ENCODE measurements at places on chromosomes 6 and 20.

DNA sequence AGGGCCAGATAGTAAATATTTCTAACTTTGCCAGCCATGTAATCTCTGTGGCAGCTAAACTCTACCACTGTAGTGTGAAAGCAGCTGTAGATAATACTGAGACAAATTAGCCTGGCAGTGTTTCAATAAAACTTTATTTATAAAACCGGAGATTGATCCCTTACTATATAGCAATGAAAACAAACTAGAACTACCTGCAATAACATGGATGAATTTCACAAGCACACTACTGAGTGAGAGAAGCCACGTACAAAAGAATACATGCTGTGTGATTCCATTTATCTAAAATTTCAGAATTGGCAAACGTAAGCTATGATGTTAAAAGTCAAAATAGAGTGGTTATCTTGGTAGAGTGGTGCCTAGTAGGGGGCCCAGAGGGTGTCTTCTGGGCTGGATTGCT, 198.7 kb upstream of the SGK1 start:
- DNase-seq = no peak

DNA sequence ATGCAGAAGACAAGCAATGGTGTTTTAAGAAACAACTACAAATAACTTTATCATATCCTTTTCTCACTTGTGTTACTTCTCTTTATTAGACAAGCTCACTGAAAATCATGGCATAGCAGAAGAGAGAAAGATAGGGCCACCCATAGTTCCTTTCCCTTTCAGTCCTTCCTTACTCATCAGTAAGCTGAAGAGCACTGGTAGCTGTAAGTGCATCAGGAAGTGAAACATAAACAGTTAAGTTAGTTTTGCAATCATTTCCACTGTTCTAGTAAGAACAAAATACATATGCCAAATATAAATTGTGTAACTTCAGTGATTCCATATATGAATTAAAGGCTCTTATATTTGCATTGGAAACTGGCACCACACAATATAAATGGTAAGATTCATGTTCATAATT, 220.1 kb downstream of the HACE1 start:
- no peak for DNase-seq

DNA sequence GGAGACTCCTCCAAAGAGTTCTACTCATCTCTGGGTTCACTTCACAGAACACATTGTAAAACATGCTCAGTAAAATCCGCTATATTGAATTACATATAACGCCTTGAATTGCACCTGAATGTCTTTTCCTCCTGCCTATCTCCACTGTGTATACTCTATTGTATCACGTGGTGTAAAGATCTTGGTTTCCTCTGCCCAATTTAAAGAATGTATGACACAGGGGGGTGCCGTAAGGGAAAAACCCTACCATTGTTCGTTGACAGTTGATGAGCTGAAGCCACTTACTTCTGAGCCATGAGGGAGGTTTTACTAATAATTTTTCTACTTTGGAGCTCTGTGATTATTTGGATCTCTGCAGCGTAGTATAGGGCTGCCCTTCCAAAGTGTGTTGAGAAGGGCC, 6.0 kb downstream of the ASF1A start:
- no peak for DNase-seq

DNA sequence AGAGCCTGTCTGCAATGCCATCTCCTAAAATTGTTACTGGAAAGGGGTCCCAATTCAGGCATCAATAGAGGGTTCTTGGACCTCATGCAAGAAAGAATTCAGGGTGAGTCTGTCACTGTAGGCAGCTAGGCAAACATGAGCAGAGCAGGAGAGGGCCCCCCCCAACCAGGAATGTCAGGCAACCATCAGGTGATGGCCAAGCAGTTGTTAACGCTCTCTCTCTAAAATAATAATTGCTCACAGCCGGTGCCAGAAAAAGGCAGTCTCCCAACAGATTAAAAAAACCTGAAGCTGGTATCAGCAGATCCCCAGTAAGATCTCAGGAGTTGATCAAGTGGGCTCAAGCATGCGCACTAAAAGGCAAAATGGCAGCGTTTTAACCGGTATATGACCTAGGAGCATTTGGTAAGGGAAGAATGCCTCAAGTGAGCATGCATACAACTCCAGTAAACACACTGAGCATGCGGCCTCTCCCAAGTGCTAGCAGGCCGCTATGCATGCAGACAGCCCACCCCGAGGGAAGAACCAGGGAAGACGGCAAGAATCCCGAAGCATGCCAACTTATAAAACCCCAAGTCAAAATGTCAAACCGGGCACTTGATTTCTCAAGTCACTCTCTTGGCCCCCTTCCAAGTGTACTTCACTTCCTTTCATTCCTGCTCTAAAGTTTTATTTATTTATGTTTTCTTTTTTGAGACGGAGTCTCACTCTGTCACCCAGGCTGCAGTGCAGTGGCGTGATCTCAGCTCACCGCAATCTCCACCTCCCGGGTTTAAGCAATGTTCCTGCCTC, 44.0 kb upstream of the RNGTT start:
- no peak for DNase-seq

GRCh38 chr20:3539311-3540107, 68.7 kb downstream of the ATRN start:
- no peak for DNase-seq

- DNase-seq = no peak
Observed at GRCh38 chr6:22221211-22221610, 75.6 kb downstream of the PRL start.

DNA sequence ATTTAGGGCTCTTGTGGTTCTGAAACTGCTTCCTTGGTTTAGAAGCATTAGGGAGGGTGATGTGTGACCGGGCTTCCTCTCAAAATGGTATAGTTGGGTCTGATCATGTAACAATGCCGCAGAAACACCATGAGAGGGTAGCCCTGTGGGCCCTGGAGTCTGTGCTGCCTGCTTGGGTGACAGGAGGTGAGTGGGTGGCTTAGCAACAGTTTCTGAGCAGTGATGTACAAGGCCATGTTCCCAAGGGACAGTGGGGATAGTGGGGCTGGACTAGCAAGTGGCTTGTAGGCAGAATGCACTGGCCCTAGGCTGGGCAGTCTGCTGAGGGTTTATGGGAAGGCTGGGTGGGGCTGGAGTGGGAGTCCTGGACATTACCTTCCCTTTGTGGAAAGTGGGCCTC, 106.9 kb upstream of the MYL9 start:
- DNase-seq = no peak

DNA sequence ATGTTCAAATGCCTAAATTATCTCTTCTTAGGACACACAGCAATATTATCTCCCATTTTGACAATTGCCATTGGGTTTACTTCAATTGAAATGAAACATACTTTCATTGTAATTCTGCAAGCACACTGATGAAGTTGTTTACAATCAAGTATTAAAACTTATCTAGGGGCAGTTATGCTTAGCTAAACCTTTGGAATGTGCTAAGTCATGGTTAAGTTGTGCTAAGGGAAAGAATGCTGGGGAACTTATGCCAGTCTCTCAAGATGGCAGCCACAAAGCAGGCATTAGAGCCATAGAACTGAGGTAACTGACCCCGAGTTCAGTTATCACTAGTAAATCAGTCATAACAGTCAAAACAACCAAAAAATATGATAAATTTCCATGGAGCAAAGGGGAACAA, 59.1 kb upstream of the NT5E start:
- DNase-seq = no peak

DNA sequence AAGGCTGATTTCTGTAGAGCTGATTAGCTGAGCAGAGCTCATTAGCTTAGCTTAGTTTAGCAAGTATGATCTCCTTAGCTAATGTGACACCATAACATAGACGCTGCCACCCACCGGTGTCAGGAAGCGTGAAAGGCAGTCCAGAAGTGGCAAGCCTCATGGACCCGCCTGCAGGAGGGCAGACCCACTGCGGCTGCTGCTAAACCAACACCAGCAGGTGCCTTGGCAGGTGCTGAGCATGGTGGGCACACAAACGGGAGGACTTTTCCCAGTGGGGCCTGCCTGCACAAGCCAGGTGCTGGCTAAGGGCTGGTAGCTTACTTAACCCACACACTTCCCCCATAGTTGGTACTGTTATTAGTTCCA, 22.7 kb downstream of the ZDHHC14 start:
- no peak for DNase-seq

- no peak for DNase-seq
Observed at GRCh38 chr6:41161380-41161779, 1.5 kb downstream of the TREM2 start.

DNA sequence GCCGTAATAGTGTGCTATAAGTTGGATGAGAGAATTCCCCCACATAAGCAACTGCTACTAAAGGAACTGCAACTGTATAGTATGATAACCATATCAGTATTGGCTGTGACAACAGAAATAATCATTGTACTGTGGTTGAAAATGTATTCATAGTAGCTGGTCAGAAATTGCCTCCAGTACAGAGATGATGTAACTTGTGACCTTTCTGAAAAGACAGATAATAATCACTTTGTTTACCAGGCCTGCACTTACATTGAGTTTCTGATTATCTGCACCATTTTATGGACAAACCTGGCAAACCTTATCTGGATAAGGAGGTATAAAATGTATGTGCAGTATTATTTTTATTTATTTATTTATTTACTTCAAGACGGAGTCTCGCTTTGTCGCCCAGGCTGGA, 19.0 kb downstream of the CFAP206 start:
- DNase-seq = no peak

DNA sequence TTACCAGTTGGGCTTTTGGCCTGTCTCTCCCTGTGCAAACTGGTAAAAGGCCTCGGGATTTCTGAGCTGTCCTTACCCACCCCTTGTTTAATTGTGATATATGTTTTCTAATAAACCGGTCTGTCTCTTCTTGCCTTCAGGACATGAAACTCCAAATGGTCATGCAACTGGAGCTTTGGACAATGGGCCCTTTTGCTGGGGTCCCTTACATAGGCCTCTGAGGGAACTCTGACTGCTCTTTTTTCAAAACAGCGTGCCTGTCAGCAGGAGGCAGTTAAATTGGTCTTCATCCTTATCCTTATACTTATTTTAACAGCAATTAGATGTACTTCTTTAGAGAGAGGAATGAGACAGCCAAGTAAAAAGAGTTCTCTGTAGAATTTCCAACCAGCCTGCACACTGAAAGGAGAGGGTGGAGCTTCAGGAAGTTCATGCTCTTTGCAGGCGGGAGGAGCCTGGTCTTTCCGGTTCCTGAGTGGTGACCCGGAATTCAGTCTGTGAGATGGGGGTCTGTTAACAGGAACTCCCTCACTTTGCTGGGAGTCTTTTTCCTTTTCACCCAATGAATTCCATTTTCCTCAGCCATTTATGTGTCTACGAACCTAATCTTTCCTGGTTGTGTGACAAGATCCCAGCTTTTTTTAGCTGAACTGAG, 299.6 kb upstream of the GJE1 start:
- DNase-seq = no peak

- no peak for DNase-seq
Observed at GRCh38 chr20:51171141-51171540, 148.2 kb upstream of the KCNG1 start.

GRCh38 chr6:109229536-109229935, 134.2 kb downstream of the CEP57L1 start:
- DNase-seq = no peak

DNA sequence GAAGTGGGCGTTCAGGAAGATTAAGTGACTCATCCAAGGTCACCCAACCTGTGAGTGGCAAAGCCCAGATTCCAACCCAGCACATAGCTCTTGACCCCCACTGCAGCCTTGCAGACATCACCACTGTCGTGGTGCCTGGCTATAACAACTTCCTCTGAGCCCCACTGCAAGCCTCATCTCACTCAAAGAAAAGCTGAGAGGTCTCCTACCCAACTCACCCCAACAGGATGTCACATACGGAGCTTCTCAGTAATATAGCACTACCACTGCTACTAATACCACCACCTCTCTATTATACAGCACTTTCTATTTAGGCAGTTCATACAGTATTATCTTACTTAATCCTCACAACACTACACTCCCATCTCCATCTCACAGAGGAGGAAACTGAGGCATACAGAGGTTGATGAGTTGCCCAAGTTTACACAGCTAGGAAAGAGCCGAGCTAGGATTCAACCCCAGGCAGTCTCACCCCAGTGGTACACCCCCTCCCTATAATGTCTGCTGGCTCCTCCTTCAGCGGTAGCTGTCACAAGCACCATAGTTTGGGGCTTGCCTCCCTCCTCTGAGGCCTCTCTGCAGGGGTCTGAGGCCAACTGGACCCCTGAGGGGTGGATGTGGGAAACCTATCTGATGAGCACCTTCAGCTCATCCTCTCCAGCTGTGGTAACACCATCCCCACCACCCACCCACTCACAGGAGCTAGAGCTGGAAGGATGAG, 19.5 kb downstream of the TFEB start:
- no peak for DNase-seq

DNA sequence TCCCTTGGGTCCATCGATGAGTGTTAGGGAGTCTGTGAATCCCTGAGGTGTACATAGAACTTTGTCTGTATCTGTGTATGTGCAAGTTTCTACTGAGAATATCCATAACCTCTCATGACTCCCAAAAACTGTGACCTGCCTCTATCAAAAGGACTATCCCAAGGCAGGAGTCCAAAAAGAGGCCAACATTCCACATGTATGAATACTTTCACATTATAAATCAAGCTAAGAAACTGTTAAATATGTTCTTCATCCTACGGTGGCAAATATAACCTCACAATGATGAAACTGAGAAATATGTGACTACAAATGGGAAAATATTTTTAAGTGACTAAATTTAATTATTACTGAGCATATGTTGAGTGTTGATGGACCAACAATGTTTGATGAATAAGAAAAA, 16.1 kb upstream of the STX11 start:
- DNase-seq = no peak

DNA sequence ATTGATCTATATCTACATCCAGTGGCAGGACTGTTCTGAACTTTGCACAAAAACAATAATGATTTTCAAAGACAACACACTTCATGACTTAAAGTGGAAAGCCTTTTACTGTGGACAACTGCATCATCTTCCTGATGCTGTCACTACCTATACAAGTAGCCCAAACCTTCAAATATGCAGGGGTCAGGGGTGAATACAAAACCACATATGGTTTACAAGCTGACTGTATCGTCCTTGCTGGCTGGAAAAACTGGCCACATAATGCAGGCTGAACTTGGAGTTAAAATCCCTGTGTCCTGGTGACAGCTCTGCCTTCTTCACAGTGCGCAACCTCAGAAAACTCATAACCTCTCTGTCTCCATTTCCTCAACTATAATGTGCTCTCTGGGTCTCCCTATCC, 128.9 kb downstream of the GMDS start:
- no peak for DNase-seq

DNA sequence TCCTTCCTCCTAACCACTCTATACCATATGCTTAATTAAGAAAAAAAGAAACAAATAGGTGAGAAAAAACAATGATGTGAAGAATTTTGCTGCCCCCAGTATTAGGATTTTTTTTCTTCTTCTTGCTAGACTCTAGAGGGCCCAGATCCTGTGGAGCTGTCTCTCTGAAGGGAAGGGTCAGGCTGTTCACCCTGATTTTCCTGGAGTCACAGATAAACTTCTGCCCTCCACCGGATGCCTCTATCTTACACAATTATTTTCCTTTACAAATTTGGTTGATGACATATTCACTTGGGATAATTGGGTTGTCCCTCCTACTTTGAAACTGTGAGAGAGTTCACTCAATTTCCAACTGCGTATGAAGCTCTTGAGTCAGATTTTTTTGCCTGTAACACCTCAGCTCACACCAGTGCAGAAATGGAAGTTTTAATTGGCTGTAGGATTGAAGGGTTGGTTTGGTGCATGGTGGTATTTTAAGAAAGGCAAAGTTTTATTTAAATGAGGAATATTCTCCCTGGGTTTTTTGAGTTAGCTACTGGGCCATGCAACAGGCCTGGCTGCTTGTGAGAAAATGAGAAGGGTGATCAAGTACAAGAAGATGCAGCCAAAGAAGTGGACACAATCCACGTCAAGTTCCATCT, 73.7 kb upstream of the ESR1 start:
- DNase-seq = no peak

Measured in pulmonary artery endothelial cell (primary cell).